ENCODE measurements at places on chromosomes 6 and 20. TPM values are rescaled to one million over a fixed set of nuclear protein-coding genes. Genes with fewer than 3 reads are reported as not detected.

The SLC17A2 gene
- not detected for total RNA-seq

The KHDC1L gene
- total RNA-seq, result not detected

The TUBB1 gene
- not detected for total RNA-seq

The OR11A1 gene
- total RNA-seq, result not detected

The SMOC2 gene
- 0.68 TPM for total RNA-seq

The SPTLC3 gene
- total RNA-seq, result 8.3 TPM

The VSX1 gene
- total RNA-seq, result not detected

The KCNK17 gene
- total RNA-seq, result not detected

The COL12A1 gene
- 6.7 TPM for total RNA-seq

The ADGRF4 gene
- 3.9 TPM for total RNA-seq

The FAM83C gene
- not detected for total RNA-seq

The PTPN1 gene
- total RNA-seq, result 28.2 TPM

The PHACTR2 gene
- 3.6 TPM for total RNA-seq

The TOX2 gene
- not detected for total RNA-seq

The TNFRSF6B gene
- not detected for total RNA-seq

The CHMP4B gene
- 167 TPM for total RNA-seq

The HBS1L gene
- total RNA-seq, result 70.0 TPM

The CHD6 gene
- 32.8 TPM for total RNA-seq

The PKHD1 gene
- total RNA-seq, result 4.2 TPM

The FOXA2 gene
- total RNA-seq, result 2.3 TPM

The ADISSP gene
- 73.8 TPM for total RNA-seq

The SLC17A1 gene
- 0.64 TPM for total RNA-seq

The DACT2 gene
- not detected for total RNA-seq

The KCNK16 gene
- not detected for total RNA-seq

The E2F3 gene
- total RNA-seq, result 10.5 TPM

The PGBD1 gene
- not detected for total RNA-seq

Data from Caki2 (cell line).